ENCODE measurements at places on chromosomes 3 and 15.

- DNase-seq = no peak
These were observed 14.5 kb downstream of the GNAI2 start for GRCh38 chr3:50250514-50250913.

DNA sequence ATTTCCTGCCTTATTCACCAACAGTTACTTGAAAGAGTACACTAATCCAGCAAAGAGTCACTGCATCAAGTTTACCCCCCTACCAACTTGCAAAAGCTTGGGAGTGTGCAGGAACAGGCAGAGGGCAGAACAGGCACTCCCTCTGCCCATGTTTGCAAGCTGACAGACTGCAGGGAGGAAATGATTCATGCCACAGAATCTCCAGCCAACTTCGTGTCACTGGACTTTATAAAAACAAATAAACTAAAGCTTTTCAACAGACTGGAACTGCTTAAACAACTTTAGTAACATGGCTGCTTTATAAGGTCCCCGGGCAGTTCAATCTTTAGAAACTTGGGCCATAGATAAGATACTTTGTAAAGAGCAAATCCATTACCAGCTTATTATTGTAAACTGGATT lies 129.5 kb downstream of the THRB start:
- no peak for DNase-seq

GRCh38 chr15:29792426-29793159 lies 29.7 kb downstream of the TJP1 start:
- no peak for DNase-seq

DNA sequence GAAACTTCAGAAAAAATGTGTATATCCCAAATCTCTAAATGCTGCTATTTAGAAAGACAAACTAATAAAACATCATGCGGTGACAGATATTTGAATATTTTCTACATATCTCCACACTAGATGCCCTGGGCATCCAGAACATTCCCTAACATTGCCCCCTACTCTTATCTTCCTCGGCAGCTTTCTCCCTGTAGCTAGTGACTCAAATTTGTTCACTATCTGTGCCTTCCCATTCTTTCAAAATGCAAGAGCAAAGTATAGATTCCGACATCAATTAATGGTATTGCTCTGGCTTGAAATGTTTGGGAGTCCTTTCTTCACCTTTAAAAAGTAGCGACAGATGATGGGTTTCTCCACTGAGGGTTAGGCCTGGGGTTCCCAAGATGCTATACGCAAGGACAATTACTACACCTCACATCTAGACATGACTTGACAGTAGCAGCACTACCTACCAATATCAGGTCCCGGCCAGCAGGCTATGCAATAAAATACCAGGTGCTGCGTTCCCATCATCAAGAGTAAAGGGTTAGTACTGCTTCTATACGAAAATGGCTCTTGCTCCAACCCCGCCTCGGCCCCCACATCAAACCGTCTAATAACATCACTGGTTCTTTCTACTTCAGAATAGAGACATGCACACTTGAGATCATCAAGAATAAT lies 631 bp downstream of the UBR1 start:
- no peak for DNase-seq

DNA sequence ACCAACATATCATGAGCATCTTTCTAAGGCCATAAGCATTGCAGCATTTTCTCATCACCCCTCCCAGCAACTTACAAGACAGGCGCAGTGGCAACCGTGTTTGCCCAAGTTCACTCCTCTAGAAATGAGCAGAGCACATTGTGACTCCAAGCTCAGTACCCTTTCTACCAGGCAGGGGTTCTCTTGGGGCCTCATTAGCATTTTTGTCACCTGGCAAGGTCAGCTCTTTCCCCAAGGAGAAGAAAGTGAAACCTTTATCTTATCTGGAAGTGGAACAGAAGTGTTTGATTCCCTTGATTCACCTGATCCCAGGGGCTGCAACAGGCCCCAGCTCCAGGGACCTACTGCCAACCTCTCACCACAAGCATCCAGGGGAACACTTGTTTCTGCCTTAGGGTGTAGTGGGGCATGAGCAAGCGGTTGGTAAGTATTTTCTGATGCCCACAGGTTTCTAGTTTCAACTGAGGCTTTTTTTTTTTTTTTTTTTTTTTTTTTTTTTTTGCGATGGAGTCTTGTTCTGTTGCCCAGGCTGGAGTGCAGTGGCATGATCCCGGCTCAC lies 44.0 kb upstream of the HERC1 start:
- DNase-seq = no peak

DNA sequence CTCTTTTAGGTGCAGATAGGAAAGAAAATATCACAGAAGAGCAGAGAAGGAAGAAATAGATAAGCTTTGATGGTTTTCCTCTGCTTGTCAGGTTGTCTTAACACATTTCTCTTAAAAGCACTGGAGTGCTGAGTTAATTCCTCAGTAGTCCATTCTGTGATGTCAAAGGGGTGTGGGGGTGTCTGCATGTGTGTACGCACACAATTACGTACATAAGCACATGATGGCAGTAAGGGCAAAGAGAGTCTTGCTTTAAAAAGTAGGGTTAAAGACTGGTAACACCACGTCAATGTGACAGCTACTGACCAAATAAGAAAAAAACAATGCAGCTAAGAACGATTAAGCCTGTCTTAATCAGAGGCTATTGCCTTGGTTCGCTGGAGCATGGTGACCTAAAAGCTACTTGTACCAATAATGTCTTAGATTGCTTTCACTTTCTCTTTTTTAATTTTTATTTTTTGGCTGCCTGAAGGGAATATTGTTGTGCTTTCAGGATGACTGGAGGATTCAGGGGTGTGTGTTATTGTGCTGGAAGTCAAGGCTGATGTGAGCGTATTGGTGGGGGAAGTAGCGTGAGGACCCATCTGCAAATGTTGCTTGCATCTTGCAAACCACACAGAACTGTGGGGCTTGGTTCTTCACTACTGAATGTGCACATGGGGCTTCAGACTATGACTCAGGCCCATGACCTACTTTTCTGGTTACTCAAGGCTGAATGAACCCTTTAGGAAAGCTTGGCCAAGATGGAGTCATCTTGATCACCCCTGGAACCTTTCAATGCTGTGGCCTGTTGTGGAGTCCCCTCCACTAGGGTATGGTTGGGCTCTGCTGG lies 417.8 kb upstream of the TPM1 start:
- no peak for DNase-seq

DNA sequence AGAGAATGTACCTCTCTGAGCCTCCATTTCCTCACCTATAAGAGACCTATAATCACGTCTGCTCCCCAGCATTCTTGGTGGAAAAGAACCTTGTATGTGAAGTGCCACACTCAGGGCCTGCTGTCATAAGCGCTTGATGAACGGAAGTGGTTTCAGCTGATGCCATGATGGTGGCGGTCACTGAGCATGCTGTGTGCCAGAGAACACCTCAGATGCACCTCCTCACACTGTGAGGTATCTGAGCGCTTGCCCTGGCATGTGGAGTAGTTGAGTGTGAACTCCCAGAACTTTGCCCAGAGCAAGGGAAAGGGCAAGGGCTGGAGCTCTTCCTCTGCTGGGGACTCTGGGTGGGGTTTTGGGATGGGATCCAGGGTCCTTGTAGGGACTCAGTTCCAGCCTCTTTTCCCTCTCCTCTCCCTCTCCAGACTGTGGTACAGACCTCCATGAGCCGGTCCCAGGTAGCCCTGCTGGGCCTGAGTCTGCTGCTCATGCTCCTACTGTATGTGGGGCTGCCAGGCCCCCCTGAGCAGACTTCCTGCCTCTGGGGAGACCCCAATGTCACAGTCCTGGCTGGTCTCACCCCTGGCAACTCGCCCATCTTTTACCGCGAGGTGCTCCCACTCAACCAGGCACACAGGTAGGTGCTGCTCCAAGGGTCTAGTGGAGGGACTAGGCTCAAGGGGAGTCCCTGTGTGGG lies 2.7 kb downstream of the ABHD14A start:
- DNase-seq = peak; percentile 47

GRCh38 chr3:104362319-104362718 lies 1004.4 kb upstream of the ALCAM start:
- no peak for DNase-seq

DNA sequence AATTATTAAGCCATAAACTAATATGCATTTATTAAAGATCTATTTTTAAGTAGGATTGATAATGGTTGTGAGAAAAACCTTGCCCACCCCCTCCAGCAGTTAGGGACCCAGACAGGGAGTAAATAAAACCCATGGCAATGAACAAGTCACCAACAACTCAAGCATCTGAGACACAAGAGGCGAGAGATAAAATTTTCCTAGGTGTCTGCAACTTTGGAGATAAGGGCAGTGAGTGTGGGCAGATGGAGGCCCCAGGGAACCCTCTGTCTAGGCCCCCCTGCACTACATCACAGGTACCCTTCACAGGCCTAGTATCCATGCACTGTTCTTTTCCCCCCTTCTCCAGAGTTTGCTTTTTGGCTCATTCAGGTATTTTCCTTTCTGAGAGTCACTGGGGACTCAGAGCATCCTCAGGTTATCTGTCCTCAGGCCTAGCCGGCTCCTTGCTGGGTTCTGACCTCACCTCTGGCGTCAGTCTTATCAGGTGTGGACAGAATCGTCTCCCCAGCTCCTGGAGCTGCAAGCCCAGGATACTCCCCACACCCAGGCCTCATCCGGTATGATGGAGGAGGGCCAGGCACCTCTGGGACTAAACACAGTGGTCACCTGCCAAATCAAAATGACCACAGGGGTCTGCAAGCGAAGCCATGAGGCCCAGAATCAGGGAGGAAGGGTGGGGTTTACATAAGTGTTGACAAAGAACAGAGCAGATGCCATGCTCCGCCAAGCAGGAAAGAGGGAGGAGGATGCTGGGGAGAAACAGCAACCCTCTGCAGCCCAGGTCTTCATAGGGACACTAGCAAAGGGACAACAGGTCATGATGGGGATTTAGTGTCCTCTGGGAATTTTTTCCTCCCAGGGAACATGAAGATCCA lies 50.4 kb downstream of the CCNL1 start:
- no peak for DNase-seq

GRCh38 chr3:63580151-63580550 lies 72.3 kb upstream of the SNTN start:
- no peak for DNase-seq

- DNase-seq = peak; percentile 28
These were observed 815 bp downstream of the SPINT1 start for GRCh38 chr15:40844696-40845030.

DNA sequence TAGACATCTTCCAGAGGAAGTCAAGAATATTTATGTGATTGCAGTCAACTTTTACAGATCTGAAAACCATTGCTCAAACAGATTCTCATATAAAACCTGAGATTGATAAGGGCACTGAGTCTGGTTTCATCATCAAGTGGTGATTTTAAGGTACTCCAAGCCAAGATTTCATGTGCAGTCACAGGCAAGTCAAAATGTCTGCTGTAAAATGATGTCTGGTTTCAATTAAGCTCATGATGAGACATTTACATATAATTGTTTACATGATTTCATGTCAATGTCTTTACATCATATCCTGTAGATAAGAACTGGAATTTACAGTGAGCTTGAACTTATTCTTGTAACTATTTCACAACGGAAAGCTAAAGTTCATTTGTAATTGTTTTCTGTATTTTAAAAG lies 1215.5 kb downstream of the ROBO2 start:
- DNase-seq = no peak

DNA sequence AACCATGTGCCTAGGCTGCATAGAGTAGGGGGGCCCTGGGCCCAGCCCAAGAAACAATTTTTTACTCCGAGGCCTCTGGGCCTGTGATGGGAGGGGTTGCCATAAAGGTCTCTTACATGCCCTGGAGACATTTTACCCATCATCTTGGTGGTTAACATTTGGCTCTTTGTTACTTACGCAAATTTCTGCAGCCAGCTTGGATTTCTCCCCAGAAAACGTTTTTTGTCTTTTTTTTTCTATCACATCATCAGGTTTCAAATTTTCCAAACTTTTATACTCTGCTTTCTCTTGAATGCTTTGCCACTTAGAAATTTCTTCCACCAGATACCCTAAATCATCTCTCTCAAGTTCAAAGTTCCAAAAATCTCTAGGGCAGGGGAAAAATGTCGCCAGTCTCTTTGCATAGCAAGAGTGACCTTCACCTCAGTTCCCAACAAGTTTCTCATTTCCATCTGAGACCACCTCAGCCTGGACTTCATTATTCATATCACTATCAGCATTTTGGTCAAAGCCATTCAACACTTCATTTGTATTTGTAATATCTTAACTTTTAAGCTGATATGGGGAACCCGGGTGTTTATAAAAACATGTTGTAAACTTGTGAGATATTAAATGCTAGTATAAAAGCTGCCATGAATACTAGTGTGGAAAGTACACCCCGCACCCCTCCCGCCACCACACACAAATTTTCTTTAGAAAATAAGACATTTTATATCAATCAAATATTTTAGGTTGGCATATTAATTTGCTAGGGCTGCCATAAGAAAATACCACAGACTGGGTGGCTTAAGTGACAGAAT lies 56.0 kb upstream of the PLSCR4 start:
- DNase-seq = no peak

DNA sequence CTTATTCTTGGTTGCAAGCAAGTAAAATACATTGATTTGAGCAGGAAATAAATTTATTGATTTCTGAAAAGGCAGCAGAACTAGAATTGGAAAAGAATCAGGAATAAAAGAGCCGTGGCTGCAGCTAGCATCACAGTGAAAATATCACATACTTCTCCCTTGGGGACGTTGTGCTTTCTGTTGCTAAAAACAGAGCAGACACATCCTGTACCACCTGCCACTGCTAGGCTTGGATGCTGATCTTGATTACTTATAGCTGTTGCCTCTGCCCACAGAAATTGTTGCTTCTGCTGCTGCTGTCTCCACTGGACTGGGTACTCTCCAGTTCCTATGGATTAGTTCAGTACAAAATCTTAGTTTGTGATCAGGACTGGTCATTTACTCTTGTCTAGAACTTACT lies 283.8 kb downstream of the C3orf38 start:
- no peak for DNase-seq

DNA sequence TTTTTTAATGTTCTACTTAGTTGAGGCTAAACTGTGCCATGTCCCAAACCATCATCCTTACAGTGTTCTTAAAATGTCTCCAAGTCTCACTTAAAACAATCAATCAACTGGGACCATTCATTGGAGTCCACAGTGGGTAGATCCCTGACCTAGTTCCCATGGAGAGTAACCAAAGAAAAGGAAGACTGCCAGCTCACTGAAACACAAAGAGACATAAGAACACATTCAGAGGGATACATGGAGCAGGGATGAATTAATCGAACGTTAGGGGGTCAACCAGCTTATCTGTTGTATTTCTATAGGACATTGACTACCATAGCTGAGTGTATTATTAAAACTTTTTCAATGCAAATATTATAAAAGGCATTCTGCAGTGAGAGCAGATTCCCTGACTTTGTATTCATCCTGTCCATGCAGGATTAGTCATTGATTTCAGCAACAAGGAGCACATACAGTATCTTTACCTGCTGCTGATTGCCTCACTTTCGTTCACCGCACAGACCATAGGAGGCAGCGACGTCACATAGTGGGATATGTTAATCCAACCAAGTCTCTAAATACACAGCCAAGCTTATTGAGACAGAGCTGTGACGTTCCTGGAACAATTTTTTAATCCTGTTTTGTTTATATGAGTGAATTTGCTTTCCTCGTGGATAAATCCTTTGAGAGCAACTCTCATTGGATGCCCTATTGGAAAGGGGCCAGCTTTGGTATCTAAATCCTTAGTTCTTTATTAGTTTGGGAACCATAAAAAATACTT lies 364.9 kb upstream of the RBMS3 start:
- no peak for DNase-seq

All from CD4-positive, alpha-beta memory T cell (primary cell).